Activated CD8-positive, alpha-beta T cell treated with anti-CD3 and anti-CD28 coated beads for 36 hours (primary cell): ENCODE measurements at places on chromosomes 5 and 9.

GRCh38 chr9:134490446-134490845 is 151.2 kb upstream of the COL5A1 start:
- no peak for DNase-seq

DNA sequence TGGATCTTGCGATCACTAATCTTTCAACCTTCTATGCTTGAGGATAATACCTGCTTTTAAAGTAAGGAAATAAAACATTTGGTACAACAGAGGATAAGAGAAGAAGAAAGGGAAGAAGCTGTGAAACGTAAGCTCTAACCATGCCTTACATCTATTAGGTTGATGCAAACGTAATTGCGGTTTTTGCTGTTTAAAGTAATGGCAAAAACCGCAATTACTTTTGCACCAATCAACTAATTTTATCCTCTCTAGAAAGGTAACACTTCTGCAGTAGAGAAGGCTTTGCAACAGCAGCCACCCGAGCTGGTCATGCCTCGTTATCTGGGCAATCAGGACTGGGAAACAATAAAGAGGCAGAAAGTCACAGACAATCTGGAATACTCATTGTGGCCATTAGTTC is 224.1 kb downstream of the MED10 start:
- DNase-seq: no peak

DNA sequence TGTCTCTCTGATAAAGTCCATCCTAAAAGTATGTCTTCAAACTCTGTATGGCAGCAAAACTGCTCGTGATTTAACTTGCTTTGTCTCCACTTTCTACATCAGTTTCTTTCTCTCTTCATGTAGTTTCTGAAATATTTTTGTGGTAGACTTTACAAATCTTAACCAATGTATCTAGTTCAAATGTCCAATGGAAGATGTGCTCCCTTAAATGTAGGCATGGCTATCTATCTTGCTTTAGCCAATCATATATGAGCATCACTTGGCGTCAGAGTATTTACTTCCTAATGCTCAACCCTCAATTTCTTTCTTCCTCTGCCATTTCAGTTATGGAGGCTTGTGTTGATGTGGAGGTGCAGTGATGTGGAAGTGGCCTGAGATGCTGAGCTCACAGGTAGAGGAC is 206.1 kb upstream of the ZNF608 start:
- no peak for DNase-seq

DNA sequence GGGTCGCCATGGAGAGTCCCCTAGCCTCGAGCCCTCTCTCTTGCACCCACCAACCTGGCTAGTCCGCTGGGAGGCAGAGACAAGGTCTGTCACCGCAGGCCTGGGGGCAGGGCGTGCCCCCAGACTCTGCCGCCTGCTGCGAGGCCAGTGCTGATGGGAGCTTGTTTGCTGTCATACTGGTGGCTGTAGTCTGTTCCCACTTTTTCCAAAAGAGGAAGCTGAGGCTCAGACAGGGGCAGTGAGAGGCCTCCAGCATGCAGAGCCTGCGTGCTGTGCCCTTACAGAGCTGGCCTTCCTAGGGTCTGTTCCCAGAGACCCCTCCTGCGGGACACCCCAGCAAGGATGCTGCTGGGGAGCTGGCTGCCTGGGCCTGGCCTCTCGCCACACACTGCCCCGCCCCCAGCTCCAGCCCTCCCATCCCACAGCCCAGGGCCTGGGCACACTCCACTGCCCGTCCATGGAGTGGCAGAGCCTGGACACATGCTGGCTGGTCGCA is 21.0 kb upstream of the SUSD3 start:
- no peak for DNase-seq

- DNase-seq: no peak
Observed at GRCh38 chr5:176413255-176413565, 3.1 kb downstream of the CLTB start.

GRCh38 chr5:164663198-164663989 is 1158.0 kb downstream of the MAT2B start:
- DNase-seq: no peak

DNA sequence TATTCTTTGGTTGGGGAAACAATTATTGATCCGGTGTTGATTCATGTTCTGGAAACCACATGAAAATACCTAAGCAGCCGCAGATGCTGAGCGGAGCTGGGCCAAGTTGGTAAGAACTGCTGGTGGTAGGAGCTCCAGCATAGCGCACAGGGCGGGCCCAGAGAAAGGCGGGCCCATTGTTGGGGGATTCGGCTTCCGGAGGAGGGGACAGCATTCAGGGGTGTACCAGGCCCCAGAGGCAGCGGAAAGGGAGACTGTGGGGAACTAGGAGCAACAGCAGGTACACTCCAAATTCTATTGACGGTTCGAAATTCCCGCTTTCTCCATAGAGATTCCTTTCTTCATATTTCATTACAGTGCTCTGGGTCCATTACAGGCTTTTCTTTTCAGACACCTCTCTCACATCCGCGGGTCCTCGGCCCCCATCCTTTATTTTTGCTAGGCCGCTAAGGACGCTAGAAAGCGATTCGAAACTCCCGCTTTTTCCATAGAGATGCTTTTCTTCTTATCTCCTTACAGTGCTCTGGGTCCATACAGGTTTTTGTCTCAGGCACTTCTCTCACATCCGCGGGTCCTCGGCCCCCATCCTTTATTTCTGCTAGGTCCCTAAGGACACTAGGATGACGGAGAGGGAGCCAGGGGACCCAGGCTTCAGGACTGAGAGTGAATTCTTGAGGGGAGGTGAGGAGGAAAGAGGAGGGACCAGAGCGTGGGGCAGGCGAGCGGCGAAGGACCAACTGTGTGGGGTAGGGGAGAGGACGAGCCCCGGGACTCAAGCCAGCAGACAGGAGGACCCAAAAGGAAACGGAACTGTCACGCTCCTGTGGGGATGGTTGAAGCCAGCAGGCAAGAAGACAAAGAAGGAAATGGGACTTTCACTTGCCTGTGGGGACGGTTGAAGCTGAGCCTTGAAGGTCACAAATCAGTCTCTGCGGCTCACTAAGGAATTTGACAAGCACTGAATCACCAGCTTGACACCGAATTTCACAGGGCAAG is at the start of gene CCDC152:
Gene CCDC152 (plus strand): TSS at position 213 of the 996 bp plus-strand sequence. CDS start 2,304 bp downstream, outside the sequence.
- peak; percentile 72 for DNase-seq

DNA sequence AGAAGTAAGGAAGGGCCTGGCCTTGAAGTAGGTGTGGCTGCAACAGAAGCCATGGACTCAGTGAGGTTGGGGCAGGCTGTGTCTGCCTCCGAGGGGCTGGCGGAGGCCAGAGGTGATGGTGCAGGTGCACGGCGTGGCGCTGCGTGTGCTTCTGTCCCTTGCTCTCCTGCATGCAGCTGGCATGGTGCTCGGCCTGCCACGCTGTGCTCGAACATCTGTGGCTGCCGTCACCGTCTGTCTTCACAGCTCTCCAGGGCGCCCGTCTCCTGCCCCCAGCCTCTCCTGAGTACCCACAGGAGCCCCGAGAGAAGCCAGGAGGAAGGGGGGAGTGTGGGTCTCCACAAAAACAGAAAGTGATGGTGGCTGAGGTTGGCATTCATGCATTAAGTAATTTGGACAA is 193.7 kb downstream of the CACNA1B start:
- DNase-seq: no peak

DNA sequence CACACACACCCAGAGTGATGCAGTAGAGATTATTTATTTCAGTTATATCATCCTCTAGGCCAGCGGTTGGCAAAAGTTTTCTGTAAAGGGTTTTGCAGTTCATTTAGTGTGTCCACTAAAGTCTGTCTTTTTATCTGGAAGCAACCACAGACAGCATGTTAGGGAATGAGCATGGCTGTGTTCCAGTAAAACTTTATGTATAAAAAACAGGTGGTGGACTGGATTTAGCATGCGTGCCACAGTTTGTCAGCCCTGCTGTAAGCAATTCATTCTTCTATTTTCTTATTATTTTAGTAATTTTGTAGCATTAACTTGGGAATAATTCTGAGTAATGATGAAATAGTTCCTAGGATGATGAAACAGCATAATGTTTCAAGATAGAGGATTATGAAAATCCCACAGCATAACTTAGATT is 51.7 kb downstream of the CCNH start:
- DNase-seq: no peak

DNA sequence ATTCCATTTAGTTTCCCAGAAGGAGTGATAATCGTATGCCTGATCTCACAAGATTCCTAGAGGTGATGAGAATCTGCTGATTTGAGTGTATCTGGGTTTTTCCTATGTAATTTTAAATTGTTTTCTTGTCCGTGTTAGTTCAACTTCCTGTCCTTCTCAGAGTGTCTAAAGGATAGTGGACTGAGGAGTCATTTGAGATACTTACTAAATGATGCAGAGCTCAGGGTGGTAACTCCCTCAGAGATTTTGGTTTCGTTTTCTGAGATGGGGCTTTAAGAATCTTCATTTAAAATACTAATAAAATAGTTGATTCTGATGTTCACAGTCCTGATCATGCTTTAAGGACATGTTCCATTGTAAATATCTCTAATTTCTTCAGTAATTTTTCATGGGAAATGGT is 30.3 kb downstream of the MELK start:
- no peak for DNase-seq

GRCh38 chr5:22998774-22999173 is 145.6 kb upstream of the CDH12 start:
- no peak for DNase-seq

GRCh38 chr5:109690242-109690974 is 681 bp downstream of the MAN2A1 start:
- peak; percentile 56 for DNase-seq

GRCh38 chr5:95843733-95844223 is 21.3 kb upstream of the GLRX start:
- DNase-seq: no peak

DNA sequence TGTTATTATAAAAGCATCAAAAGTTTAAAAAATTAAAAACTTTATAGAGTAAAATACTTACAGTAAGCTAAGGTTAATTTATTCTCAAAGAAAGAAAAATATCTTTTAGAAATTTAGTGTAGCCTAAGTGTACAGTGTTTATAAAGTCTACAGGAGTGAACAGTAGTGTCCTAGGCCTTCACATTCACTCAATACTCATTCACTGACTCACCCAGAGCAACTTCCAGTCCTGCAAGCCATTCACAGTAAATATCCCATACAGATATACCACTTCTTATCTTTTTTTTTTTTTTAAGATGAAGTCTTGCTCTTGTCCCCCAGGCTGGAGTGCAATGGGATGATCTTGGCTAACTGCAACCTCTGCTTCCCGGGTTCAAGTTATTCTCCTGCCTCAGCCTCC is 73.1 kb upstream of the FST start:
- no peak for DNase-seq

GRCh38 chr9:86782831-86783230 is 164.5 kb downstream of the GAS1 start:
- DNase-seq: no peak

DNA sequence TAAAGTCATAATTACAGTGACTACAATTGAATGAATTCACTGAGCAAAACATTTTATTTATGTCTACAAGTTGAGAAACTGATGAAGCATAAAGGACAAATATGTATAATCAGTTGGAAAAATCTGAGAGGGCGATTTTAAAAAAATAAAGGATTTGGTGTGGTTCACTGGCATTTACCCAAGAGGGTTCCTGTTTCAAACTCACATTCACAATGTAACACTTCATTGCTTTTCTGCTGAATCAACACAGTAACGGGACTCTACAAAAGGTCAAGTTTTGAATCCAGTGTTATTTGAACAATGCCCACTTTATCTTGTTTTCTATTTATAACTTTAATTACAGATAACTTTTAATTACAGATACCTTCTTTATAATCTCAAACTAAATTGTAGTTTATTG is 138.6 kb downstream of the NUDT12 start:
- DNase-seq: no peak

- DNase-seq: no peak
Observed at GRCh38 chr5:131067636-131068035, 97.4 kb downstream of the HINT1 start.

GRCh38 chr5:109141222-109142200 is 268.3 kb downstream of the PJA2 start:
- no peak for DNase-seq

- DNase-seq: no peak
Observed at GRCh38 chr5:150073677-150074076, 12.7 kb downstream of the CSF1R start.

GRCh38 chr5:483434-484140 is 40.6 kb downstream of the EXOC3 start:
- peak; percentile 43 for DNase-seq

GRCh38 chr5:100647461-100648230 is 112.5 kb downstream of the FAM174A start:
- DNase-seq: no peak

DNA sequence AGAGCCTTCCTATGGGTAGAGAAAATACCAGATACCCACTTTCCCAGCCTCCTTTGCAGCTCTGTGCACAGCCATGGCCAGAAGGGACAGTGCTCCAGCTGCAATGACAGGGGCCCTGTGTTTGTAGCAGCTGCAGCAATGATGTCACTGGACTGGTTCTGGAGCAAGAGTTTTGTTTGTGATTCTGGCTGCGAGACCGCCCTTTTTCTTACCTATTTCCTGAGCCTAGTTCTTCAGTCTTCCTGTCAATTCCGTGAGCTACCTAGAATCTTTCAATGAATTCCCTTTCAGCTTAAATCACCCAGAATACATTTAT is 10.0 kb upstream of the BOD1 start:
- no peak for DNase-seq

- no peak for DNase-seq
Observed at GRCh38 chr9:87425202-87425601, 72.5 kb upstream of the DAPK1 start.

DNA sequence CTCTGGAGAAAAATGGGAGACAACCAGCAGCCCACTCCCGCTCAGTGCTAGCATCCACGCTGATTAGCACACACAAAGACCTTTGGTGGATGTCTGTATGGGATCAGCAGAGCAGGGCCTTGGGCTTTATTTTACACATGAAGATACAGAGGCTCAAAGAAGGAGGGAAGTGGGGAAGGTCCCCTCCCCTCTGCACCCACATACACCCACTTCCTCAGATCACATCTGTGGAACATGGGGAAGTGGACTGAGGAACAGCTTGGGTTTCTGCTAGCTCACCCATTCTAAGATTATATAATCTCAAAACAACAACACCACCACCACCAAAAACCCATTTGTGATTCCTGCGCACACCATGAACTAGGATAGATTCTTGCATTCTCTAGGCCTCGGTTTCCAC is 14.0 kb downstream of the GGTA1 start:
- no peak for DNase-seq

DNA sequence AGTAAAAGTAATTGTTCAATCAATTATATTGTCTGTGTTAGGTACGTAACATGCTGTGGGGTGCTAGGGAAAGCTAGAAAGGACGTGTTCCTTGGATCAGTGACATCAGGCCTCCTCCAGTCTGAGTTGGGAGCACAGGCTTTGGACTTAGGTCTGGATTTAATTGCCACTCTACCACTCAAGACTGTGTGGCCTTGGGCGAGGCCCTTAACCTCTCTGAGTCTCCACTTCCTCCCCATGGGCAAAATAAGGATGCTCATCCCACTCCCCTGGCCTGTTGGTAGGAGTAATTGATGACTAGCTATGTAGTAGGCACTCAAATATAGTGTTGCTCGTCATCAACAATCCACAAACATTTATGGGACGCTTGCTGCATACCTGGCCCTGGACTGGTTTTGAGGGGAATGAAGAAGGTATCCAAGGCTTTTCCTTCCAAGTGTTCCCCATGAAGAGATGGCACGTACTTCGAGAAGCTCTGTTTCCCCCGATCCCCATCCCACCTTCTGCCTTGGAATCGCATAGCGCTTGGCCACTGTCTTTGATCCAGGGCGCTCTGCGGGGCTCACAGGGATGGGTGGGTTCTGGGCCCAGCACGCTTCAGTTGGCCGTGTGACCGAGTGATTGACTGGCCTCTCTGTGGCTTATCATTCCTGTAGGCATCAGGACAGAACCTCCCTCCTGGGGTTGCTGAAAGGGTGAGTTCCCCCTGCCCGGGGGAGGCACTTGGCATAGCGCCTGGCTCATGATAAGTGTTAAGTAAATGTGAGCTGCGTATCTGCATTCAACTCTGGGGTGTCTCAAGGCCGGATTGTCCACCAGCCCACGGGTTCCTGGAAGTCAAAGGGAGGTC is 8.1 kb downstream of the FGF18 start:
- DNase-seq: no peak
